ENCODE measurements at places on chromosomes 12 and 14.

DNA sequence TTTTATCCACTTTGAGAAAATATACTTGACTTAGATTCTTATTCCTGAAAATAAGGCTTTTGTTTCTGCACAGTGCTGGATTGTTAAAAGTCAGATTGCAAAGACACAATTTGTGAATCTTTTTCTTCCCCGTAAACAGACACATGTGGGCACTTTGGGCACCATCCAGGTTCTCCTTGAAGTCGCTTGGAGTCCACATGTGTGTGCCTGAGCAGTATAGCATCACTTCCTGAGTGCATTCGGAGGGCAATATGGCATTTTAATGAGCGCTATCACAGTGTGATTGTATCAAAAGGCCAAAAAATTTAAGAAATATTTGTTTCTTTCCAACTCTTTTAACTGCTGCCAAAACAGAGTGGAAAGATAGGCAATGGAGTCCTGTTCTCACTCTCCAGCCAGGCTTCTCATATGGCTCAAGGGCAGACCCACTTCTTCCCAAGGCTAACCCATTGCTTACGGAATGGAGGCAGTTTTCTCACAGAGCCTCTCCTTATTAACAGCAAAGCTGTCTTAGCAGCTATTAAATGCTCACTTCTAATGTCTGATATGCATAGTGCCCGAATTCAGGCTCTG lies 397.1 kb downstream of the EGLN3 start:
- DNase-seq = no peak

DNA sequence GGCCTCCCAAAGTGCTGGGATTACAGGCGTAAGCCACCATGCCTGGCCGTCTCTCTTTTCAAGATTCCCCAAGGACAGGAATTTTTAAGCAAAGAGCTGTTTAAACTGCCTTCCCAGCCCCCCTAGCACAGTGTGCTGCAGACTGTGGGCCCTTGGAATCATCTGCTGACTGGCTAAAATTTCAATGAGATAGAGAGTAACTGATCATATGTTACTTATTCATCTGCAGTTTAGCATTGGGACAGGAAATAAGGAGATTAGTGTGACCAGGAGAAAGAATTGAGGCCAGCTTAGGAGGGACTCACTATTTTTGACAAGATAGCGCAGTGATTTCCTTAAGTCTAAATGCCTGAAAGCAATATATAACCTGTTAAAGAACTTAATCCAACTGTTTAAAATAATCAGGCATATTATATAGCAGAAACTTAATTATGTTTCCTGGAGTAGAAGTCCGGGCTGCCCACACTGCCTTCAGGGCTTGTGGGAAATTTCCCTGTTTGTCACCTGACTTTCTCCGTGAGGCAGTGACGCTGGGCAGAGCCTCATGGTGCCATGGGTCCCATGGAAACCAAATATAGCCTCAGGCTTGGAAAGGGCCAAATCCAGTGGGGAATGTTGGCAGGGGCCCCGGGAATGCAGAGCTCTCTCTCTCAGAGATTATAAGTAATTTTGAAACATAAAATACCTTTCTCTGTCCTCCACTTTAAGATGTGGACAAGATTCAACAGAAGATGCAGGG lies 22.8 kb upstream of the CEBPE start:
- DNase-seq = no peak

DNA sequence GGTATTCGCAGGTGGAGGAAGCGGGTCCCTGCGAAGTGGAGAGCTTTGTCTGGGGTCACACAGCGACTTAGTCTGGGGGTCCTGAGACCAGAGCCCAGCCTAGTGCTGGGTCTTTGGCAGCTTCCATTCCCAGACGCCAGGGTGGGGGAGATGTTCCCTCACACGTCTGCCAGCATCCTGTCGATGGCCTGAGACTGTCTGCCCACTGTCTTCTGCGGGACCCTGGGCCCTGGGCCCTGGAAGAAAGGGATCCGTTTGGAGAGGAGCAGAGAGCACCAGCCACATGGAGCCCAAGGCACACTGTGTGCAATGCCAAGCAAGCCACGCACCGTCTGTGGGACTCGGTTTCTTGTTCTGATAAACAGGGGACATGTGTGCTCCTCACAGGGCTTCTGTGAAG lies 197.2 kb downstream of the KIF26A start:
- no peak for DNase-seq

- no peak for DNase-seq
Observed at GRCh38 chr14:93035585-93035916, 80.2 kb downstream of the ITPK1 start.

GRCh38 chr12:130097798-130098255 lies 64.4 kb upstream of the FZD10 start:
- DNase-seq = no peak

DNA sequence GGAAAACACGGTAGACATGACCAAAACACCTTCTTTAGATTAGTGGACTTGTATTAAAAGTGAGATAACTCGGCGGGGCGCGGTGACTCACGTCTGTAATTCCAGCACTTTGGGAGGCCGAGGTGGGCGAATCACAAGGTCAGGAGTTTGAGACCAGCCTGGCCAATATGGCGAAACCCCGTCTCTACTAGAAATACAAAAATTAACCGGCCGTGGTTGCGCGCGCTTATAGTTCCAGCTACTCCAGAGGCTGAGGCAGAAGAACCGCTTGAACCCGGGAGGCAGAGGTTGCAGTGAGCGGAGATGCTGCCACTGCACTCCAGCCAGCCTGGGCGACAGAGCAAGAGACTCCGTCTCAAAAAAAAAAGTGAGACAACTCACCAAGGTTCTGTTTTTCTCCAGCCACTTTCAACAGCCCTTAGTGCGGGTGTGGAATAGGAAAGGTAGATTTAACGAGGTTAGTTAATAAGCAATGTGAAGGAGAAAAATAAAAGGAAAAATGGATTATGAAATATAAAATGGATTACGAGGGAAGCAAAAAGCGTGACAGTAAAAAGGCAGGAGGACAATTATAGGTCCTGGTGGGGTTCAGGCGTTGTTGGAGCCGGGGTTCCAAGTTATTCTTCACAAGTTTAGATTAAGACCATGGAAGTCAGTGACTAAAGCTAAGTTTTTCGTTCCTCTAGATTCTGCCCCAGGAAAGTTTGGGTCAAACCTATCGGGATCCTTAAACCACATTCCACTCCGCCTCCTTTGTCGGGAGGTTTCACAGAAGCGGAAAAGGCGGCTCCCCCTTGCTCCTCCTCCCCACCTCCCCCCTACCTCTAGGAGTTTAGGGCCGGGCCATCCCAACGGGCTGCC lies 534 bp downstream of the PPP2R3C start:
- DNase-seq = peak; percentile 92

- no peak for DNase-seq
Observed at GRCh38 chr12:15801770-15802744, 12.9 kb upstream of the EPS8 start.

- peak; percentile 91 for DNase-seq
Observed at GRCh38 chr12:96237465-96238077, 43.4 kb downstream of the ELK3 start.

GRCh38 chr12:57726151-57726883 lies 12.2 kb downstream of the AGAP2 start:
- peak; percentile 87 for DNase-seq

GRCh38 chr12:113445544-113446171 lies 23.5 kb downstream of the SDSL start:
- DNase-seq = no peak

DNA sequence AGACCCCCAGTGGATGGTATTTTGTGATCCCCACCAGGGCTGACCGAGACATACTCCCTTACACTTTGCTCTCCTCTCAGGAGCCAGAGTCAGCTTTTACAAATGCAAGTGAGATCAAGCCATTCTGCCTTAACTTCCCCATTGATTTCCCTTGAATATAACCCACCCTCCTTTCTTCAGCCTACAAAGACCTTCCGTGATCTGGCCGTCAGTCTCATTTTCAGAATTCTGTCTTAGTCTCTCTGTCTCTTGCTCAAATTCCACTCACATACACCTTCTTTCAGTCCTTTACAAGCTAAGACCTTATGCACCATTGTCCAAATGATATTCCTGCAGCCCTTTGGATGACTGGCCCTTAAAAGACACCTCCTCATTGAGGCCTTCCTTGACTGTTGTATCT lies 39.0 kb upstream of the ELK3 start:
- no peak for DNase-seq

DNA sequence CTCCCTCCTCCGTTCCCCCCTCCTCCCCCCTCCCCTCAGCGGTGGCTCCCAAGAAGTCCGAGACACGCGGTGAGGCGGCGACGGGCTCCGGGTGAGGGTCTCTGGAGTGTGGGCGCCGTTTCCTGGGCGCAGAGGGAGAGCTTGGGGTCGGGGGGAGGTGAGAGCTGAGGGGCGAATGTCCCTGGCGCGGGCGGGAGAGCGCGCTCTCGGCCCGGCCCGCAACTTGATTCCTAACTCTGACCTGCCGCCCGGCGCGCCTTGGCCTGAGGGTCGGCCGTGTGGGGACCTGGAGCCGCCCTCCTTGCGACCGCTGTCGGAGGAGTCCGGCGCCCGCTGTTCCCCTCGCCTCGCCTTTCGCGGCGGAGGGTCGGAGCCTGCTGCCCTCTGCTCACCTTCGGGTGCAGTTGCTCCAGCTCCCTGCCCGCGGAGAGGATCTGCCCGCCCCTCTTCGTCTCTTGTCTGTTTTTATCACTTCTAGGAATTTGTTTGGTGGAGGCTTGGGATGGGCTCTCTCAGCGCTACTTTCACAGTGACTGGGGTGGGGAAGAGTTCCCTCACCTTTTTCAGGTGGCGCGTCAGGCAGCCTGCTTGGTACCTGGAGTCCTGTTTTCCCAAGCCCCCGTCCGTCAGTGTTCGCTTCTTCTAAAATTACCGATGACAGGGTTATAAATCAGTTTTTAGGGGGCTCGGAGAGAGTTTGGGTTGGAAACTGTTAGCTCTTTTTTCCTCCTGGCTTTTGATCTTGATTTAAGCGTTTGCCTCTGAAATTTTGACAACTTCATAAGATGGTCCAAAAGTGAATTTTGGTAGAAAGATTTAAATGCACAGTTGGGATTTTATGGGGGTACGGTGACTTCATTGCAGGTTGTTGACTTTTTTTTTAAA lies 495 bp downstream of the ADIPOR2 start:
- DNase-seq = peak; percentile 36

DNA sequence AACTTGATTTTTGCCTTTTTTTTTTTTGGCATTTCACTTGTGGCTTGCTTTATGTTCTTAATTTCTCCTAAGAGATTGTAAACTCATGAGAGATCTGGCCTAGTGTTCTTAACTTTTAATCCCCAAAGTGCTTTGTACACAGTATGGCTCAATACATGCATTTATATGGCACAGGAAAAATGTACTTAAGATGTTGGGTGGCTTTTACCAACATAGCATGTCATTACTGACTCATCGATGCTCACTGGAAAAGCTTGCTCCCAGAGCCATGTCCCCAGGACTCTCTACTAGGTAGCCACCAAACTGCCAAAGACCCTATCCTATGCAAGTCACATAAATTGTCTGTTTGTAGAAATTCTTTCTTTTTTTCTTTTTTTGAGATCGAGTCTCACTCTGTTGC lies 13.1 kb upstream of the SMCO3 start:
- DNase-seq = peak; percentile 35

DNA sequence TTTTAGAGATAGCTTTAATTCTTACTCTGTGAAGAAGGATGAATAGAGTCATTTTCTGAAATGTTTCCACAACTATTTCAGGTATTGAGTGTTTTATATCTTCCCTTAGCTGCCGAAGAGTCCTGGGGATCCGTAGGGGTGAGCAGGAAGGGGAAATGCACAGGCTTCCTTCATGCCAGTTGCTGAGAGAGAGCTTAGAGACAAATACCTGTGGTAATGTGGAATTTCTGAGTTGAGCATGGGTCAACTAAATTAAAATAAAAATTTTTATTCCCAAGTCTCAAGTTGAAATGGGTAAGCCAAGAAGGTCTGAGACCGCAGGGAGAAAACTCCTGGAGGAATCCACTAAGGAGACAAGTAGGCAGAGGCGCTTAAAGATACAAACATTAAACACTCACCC lies 185.7 kb downstream of the DAD1 start:
- DNase-seq = no peak

GRCh38 chr12:132458846-132459641 lies 30.9 kb upstream of the FBRSL1 start:
- DNase-seq = no peak

- DNase-seq = no peak
Observed at GRCh38 chr14:56797569-56798446, 12.5 kb downstream of the OTX2 start.

GRCh38 chr12:23139026-23139425 lies 514.1 kb downstream of the ETNK1 start:
- no peak for DNase-seq

- peak; percentile 54 for DNase-seq
Observed at GRCh38 chr12:120229487-120230325, 28.8 kb upstream of the RPLP0 start.

DNA sequence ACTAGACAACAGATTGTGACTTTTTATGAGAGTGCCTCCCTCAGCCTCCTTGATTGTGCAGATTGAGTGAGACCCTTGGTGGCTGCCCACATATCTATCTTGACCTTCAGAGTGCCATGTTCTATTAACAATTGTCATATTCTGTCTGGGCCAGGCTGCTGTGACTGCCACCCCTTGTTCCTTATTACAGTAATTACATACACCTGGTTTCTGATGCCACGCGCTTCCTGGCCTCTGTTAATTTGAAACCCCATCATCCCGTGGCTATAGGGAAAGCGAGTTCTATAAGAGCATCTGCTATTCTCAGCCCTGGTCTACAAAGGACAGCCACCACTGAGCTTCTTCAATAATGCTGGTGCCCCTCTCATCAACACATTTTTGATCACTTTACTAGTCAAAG lies 228.7 kb downstream of the PCNX1 start:
- no peak for DNase-seq

DNA sequence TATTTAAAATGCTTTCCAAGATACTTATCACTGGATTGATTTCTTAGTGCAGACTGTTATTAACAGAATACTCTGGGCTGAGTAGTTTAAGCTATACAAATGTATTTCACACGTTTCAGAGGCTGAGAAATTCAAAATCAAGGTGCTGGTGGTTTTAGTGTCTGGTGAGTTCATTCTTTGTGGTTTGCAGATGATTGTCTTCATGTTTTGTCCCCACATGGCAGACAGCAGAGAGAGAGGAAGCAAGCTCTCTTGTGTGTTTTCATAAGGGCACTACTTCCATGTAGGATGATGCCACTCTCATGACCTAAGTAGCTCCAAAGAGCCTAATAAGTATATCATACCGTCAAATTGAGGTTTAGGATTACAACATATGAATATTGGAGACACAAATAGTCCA lies 1348.9 kb upstream of the FLRT2 start:
- DNase-seq = no peak

GRCh38 chr12:99910342-99910741 lies 74.4 kb downstream of the ANKS1B start:
- DNase-seq = no peak

DNA sequence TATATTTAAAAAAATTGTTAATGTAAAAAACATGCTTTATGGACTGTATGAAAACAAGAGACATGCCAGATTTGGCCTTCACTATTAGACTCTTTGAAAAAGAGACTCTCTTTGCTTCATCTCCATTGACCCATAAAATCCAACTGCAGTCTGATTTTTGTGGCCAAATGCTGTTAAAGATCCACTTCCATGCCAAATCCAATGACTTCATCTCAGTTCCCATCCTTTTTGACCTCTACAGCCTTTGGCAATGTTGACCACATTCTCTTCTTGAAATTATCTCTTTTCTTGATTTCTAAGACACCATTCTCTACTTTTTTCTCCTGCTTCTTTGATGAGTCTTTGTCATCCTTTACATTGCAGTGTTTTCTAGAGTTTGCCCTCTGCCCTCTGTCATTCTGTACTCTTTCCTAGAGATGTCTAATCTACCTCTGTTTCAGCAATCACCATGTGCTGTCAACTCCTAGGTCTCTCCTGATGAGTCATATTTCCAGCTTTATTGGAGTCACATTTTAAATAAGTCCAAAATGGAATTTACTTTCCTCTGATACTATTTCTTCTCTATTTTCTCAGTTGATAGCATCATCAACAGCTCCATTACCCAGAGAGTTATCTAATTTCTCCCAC lies 2.4 kb downstream of the TMPRSS12 start:
- peak; percentile 18 for DNase-seq

All from HCEC 1CT (cell line).